Amygdala (tissue), 56 donors: ENCODE measurements at places on chromosomes 11 and 22.

GRCh38 chr11:64870176-64870892, 8.1 kb downstream of the EHD1 start:
- DNase-seq: no peak

- DNase-seq: peak; percentile 69
Measured at GRCh38 chr11:8810540-8811301, 100.3 kb upstream of the AKIP1 start.

DNA sequence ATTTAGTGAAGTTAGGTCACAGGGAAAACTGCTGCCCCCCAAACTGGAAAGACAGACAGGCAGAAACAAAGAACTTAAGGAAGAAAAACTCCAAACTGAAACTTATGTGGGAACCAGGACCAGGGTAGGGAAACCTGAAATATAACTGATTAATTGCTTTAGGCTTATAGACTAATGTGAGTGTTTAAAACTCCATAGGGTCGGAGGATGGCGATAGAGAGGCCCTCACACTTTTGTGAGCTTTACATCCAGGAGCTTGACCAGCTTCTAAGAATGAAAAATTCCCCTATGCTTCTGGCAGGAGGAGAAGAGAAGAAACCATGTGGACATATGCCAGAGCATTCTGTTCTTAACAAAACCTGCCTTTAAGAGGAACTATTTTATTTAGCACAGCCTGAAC, 598.6 kb downstream of the NELL1 start:
- DNase-seq: no peak

DNA sequence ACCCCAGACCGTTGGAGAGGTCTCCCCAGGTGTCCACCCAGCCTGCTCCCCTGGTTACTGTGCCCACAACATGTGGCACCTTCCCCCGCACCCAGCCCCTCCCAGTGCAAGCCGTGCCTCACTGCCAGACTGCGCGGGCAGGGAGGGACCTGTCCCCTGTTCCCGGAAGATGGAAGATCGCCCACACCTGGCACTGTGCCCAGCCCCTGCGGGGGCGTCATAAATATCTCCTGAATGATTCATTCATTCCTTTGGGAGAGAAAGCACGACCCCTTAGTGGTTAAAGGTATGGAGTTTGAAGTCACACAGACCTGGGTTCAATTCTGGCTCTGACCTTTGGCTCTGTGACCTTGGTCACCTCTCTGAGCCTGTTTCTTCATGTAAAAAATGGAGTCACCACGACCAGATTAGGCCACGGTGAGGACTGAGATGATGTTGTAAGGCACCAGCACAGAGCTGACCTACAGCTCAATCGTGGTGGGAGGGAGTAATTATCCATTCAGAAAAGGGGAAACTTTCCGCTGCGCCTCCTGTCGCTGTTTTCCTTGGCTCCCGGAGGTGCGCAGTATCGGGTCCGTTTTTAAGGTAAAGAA, 497 bp upstream of the SYT12 start:
- no peak for DNase-seq

- DNase-seq: no peak
Measured at GRCh38 chr11:36601155-36601554, 3.1 kb upstream of the RAG2 start.

DNA sequence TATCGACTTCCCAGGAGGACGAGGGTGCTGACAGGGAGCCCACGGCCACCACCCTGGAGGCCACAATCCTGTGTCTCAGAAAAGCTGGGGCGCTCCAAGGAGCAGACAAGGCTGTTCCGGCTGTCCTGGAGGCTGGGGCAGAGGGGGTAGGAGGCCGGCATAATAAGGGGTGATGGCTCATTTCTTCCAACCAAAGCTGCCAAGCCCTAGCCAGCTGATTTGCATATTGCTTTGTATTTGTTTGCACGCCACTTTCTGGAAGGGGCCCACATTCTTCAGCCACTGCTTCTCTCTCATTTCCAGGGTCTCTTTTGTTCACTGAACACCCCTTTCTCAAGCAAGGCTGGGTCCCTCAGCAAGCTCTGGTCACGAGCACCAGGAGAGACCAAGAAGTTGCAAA, 4.7 kb downstream of the PDE2A start:
- DNase-seq: no peak

DNA sequence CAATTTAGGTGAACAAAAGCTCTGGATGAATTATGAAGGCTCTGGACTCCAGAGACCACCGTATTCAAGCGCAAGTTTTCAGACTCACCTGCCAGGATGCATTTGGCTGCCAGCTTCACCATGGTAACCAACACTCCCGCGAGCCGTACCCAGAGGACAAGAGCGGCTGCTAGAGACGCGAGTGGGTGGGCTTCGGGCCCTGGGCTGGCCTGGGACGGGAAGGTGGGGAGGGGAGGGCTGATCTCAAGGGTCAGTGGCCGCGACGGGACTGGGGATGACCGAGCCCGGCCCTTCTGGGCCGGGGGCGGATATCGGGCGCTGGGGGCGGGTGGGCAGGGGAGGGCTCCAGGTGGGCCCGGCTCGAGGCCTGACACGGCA, 344 bp downstream of the IFT27 start:
- no peak for DNase-seq

- DNase-seq: no peak
Measured at GRCh38 chr11:2287091-2287490, 14.6 kb downstream of the C11orf21 start.

DNA sequence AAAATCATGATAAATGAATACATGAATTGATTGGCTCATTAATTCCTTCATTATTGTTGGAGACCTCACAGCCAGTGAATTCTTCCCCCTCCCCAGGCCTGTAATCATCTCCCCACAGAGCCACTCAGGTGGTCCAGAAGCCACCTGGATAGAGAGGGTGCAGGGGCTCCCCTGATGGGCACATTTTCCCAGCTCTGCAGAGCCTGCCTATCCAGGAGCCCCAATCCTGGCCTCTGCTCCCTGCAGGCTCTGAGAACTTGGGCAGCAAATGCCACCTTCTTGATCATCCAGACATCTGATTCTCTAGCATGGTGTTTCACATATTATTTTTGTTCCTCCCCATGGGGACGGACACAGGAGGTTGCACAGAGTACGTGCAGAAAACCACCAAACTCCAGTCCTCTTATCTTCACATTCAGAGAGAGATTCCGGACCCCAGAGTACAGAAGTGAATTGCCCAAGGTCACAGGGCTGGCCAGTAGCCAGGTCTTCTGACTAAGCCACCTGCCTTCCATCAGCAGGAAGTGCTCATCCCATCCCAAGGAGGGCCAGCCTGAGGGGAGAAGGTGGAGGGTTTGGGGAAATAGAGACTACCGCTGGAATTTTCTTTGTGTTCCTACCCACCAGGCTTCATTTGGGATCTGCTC, 348.0 kb downstream of the BUD13 start:
- DNase-seq: no peak

DNA sequence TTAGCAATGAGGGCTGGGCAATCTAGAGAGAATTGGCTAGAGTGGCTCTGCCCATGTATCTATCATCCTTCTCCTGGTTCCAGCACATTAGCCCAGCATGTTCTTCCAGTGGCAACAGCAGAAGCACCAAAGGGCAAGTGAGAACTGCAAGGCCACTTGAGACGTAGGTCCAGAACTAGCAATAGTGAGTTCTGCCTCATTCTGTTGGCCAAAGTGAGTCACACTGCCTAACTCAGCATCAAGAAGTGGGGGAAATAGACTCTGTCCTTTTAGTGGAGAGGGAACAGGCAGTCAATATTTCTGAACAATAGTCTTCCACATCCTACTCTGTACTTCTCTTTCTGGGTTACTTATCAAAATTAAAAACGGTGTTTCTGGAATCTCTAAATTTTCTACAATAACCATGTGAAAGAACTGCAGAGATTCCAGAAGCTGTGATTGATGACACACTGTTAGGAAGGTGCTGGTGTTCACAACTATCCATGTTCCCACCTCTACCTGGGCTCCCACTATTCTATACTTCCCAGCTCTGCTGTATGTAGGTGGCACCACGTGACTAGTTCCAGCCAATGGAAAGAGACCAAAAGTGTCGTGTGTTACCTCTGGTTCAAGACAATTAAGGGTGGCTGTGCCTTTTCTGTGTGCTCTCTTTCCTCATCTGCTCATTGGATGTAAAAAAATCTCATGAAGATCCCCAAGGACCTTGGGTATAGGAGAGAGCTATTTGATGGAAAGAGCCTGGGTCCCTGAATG, 23.4 kb upstream of the GRK3 start:
- DNase-seq: no peak
